ENCODE measurements at places on chromosomes 12 and 14.

DNA sequence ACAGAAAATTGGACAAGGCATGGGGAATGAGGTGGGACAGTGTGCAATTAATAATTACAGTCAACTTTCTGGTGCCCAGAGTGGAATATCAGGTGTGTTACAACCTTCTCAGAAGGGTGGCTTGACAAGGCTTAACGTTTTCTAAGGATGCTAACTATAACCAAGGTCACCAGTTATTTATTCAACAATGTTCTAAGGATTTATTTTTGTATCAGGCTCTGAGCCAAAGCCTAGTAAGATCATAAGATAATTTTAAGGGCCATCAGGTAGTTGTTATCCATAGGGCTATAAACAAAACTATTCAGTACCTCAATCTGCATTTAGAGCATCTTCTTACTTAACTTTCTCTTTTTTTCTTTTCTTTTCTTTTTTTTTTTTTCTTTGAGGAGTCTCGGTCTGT is 134.0 kb downstream of the TMTC1 start:
- no peak for DNase-seq

DNA sequence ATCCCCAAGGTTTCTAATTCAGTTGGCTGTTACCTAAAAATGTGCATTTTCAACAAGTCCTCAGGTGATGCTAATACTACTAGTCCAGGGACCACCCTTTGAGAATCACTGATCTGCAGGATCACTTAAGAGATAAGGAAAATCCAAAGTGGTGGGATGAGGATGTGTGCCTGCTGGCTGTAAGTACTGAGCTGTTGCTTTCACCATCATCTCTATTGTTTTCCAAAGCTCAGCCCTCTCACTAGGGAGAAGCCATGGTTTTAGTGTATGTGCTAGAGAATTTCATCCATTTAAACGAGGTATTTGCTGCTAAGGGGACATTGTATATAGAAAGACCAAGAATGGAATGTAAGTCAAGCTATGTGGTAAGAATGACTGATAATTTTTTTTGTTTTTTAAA is 202.3 kb downstream of the KIF21A start:
- no peak for DNase-seq

DNA sequence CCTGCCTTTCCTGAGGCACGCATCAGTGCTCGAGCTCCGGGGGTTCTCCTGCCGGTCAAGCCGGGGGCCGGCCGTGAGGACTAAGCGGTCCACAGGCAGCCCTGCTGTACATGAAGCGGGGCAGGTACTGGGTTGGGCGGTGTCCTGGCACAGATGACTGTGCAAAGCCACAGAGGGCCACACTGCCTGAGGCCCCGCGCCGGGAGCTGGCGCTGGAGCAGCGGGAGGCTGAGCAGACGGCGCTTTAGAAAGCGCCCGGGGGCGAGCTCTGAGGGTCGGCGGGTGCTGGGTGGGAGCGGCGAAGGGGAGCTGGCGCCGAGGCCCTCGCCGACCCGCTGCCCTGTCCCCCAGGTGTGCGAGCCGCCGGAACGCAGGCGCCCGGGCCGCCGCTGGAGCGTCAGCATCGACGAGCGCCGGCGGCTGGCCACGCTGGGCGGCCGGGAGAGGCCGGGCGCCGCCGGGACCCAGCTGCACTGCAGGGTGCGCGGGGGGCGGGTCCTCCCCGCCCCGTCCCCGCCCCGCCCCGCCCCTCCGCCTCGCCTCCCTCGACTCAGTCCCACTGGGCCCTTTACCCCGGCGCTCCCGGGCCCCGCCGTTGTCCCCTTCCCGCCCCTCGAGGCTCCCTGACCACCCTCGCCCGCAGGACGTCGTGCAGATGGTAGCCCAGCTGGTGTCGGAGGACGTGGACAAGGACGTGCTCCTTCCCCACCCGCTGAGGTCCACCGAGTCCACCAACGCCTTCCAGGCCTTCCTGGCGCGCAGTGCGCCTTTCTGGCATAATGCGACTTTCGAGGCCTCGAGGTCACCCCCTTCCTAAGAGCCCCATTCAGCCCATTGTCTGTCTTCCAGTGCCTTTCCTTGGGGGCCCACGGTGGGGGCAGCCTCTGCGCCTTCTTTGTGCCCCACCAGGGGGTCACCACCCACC is 8.3 kb upstream of the MTA1 start:
- DNase-seq, result peak; percentile 77

GRCh38 chr12:63298386-63298930 is 147.5 kb upstream of the AVPR1A start:
- no peak for DNase-seq

DNA sequence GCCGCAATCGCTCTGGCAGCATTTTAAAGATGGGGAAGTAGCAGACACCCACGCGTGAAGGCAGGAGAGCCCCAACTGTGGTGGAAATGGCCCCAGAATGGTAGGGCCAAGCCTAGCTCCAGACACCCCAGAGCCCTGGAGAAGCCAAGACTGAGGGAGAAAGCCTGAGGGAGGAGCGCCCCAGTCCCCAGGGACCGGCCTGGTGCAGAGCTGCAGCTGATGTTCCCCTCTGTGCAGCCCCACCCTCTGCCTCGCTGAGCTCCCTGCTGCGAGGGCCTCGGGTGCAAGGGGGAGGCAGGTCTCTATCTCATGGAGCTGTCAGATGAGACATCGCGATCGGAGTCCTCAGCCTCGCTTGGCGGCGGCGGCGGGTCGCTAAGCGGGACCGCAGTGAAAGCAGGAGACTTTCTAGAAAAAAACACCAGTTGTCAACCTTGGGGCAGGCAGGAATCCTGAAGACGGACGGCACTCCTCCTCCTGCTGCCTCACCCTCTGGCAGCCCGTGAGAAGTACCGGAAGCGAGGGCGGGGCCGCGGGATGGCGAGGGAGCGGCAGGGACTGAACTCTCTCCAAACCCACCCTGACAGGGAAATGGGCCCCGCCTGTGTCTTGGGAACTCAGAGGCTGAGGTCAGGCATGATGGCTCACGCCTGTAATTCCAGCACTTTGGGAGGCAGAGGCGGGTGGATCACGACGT is 6.0 kb downstream of the GAPDH start:
- DNase-seq, result peak; percentile 94

DNA sequence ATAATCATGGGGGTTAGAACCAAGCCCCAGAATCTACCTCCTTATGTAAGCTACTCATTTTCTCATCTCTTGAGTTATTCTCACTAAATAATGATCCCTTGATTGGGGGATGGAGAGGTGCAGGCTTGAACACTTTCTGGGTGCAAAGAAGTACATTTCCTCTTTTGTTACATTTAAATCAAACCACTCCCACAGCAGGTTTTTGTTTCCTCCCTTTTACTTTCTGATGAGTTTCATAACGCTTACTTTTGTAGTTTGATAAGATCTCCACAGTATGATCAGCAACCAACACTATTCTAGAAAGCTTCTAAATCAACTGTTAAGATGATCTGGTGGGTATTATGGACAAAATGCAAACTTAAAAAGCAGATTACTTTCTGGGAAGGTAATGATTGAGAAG is 20.5 kb downstream of the VCPKMT start:
- DNase-seq, result no peak

DNA sequence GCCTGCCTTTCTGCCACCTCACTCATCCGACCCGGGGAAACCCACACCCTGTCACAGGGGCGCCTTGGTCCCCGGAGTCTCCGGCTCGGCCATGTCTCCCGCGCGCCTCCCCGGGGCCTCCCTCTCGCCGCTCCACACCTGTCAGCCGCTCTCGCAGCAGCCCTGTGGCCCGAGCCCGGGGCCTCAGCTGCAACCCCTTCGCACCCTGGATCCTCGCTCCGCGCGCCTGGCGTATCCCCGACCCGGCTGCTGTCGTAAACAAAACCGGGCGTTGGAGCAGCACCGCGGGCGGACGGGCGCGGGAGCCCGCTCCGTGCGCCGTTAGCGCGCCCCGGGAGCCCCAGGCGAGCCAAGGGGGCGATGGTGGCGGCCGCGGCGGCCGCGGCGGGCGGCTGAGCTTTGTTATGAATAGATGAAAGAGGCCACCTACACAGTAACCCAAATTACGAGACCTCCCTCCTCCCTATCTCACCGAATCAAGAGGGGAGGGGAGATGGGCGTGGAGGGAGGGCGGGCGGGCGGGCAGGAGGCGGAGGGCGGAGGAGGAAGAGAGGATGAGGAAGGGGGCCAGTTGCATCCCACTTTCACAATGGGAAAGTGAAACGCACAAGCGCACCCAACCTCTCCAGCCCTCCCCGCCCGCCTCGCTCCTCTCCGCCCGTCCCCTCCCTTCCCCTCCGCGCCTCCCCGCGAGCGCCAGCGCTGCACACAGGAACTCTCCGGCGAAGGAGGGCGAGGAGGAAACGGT is at the start of gene PLXNC1:
Gene PLXNC1 (plus strand): TSS at position 587 of the 748 bp plus-strand sequence. CDS start 395 bp downstream, outside the sequence.
- peak; percentile 67 for DNase-seq

DNA sequence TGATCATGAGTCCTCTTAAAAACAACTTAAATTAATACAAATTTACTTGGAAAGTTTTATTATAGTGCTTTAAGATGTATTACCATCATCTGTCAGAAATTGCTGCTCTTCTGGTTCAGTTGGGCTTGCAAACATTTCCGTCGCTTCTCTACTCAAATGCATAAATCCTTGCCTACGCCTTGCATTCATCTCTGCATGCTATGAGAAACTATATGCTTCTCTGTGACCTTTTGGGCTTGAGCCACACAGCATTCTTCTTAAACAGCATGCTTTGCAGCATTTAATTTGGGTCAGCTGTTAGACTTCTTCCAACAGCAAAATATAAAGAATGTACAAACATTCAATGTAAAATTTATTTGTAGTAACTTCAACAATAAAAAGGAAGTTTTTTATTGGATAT is 305.7 kb upstream of the FLRT2 start:
- DNase-seq, result no peak

- DNase-seq, result peak; percentile 40
These were observed 3.4 kb upstream of the IRF2BPL start for GRCh38 chr14:77031759-77032490.

DNA sequence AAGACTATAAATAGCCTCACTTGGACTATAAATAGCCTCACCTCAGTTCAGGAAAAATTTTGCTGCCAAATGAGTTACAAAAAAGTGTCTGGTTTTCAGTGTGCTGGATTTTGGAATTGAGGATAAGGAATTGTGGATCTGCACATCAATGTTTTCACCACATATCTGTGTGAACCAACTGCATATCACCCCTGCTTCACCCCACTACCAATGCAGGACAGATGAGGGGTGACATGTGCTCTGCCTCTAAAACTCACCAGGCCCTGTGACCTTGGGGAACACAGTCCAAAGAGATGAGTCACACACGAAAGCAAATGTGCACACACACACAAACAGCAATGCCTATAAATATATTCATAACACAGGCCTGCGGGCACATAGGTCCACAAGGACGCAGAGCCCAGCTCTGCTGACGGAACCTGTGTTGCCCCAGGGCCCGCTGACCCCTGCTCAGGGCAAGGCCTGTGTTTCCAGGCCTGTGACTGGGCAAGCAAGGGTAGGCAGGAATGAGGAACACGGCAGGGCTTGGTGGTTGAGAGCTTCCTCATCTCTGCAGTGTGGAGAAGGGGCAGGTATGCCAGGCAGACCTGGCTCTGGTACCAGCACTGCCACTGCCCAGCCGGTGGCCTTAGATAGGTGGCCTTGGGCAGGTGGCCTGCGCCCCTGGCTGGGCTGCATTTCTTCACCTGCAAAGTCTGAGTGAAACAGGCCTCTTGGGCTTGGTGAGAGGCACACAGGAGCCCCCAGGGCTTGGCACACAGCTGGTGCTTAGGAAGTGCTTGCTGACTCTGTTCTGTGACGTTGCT is 82.4 kb downstream of the ARL6IP4 start:
- DNase-seq, result peak; percentile 81

DNA sequence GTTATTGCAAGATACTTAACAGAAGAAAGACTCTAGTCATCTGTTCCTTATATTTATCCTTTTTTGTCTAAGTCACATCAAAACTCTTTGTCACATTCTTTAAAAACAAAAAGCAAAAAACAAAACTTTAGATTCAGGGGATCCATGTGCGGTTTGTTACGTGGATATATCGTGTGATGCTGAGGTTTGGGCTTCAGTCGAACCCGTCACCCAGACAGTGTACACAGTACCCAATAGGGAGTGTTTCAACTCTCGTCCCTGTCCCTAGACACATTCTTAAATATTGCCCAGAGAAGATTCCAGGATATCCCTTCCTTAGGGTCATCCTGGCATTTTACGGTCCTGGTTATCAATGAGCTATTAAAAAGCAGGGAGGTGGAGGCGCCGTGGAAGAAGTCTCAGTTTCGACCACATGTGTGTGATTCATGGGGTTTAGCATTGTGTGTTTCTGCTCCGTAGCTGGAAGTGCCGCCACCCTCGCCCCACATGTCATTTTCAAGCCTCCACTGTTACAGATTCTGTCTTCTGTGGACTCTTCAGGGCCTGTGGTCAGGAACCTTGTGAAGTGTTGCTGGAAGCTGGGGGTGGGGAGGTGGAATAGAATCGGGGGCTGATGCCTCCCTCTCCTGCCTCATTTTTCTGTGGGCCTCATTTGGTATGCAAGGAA is 19.9 kb downstream of the CCND2 start:
- no peak for DNase-seq
